ENCODE measurements at places on chromosomes 5 and 9.

GRCh38 chr9:96195541-96195940, 106.4 kb downstream of the HSD17B3 start:
- DNase-seq, result no peak

DNA sequence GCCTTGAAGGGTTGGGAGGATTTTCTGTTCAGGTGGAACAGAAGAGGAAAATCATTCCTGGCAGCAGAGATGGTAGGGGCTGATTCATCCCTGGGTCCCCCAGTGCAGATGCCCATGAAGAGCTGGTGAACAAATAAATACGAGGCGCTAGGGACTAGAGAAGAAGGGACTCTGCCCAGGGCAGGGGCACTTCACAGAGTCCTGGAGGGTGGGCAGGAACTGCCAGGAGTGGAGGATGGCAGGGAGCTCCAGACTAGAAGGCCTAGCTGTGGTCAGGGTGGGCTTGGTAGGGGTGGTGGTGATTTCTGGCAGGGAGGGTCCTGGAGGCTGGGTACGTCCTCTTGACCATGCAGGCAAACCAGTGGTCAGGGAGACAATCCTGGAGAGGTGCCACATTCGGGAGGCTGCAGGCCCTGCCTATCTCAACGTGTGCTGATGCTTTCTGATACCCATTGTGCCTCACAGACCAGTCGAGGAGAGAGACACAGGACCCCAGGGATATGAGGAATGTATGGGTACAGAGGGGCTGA, 69.9 kb downstream of the CRB2 start:
- DNase-seq, result no peak

DNA sequence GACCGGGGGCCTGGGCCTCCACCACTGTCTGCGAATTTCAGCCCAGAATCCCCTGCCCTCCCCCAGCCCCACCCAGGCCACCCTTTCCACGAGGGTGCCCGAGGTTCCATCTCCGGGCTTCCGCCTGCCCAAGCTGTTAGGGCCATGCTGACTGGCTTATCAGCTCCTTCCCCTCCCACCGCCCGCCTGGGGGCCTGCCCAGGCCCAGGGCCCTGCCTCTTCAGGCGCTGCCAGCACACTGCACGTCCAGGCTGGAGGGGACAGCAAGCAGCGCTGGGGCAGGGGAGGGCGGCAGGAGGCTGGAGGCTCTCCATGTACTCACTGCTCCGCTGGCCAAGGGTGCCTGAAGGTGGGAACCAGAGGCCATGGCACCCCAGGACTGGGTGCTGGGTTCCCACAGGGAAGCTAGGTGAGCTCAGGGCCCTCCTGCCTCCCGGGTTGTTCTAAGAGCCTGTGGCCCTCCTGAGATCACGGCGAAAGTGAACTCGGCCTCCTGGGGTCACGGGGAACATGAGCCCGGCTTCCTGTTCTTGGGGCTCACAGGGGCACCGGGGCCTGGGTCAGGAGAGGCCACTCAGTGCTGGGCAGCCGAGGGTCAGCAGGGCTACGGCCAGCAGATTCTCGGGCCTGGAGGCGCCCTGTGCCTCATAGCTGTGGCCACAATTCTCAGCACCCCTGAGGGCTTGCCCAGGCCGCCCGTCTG, 57.7 kb upstream of the EGFL7 start:
- DNase-seq, result no peak

DNA sequence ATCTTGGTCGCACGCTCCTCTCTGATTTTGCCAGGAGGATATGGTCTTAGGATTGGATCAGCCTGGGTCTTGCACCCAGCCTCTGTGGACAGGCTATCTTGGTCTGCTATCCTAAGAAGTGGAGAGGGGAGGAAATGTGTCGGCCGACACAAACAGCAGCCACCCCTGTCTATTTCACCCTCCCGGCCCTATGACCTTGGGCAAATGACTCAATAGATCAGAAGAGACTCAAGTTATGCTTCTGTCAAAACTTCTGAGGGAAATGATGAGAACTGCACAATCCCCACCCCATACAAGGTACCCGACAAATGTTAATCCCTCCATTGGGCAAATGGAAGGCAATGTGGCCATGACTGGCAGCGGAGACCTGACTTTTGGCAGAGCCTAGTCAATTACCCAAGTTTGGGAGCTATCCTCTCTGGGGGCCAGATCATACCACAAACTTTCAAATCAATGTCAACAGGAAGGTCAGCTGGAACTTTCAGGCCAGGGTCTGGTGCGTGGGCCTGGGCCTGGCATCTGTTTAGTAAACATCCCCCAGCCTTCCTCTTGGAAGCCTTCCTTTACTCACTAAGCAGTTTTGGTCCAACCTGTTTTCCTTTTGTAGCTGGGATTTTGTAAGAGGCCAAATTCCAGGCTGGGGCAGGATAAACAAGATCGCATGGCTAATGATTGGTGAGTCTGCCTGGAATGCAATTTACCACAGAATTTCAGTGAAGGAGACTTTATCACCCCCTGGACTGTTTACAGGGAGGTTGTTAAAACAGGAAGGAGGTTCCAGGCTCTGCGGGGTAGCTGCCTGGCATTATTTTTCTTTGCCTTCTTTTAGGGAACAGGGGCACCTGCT, 64.2 kb upstream of the CPEB4 start:
- no peak for DNase-seq

GRCh38 chr9:33931326-33931725, 114.4 kb downstream of the UBE2R2 start:
- no peak for DNase-seq

DNA sequence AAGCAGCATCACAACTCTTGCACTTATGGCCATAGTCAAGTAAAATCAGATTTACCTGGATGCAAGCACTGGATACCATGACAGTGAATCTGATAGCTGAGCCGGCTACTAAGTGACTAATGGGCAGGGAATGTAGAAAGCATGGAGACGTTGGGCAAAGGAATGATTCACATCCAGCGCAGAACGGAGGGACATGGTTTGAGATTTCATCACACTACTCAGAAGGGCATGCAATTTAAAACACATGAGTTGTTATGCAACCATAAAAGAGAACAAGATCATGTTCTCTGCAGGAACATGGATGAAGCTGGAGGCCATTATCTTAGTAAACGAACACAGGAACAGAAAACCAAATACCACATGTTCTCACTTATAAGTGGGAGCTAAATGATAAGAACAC, 169.1 kb upstream of the PIK3R1 start:
- no peak for DNase-seq

DNA sequence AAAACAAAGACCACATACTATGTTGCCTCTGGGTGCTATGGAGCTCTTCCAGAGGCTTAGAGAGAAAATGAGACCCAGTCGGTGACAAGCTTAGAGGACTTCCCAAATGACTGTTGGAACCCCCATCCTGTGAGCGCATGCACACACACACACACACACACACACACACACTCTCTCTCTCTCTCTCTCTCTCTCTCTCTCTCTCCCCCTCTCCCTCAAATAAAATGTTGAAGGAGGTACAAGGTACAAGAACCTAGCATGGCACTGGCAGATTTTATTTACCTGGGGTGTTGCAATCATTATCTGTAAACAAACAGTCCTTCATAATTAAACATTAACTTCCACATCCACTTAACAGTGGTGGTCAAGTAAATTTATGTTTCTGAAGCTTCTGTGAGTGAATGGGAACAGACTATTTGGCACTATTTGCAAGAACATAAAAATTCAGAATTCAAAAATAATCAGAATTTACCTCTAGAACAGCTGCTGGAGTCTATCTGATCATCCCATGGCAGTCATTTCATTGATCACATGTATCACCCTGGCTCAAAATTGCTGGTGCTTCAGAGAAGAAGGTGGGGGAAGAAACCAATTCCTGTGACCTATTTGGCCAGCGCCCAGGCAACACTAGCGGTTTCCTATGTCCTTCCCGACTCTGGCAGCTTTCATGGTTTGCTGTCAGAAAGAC, 24.9 kb downstream of the TRPM3 start:
- DNase-seq, result no peak

GRCh38 chr9:38038307-38039089, 30.5 kb downstream of the SHB start:
- DNase-seq, result no peak

GRCh38 chr9:109776391-109776790, 3.6 kb upstream of the PALM2AKAP2 start:
- DNase-seq, result no peak

DNA sequence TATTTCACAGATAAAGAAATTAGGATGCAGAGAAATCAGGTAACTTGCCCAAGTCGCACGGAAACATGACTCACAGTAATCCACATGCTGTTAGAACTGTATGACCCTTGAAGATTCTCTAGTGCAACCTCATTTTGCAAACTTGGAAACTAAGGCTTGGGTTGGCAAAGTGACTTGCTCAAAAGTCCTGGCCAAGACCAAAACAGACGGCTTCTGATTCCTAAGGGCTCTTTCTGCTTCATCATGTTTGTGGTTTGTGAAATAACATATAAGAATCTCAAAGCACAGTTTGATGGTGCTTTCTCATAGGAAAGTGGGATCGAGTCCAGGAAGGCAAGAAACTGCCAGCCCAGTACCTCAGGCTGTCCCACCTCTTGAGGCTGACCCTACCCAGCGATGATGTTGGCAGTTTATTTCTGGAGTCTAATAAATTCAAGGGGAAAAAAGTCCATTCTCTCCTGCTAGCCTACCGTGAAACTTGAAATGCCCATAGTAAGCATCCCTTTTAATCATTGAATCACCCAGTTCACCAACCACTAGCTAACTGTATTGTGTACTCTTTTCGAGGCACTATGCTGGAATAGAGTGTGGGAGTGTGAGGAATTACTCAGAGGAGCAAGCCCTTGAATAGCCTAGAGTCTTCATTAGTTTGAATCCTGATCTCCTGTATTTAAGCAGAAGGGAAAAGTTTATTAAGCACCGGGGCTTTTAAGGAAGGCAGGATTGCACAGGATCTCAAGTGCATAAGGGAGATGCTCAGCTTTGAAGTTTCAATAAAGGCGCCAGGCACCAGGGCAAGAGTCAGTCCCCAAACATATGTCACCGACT, 14.1 kb downstream of the CAPSL start:
- DNase-seq, result no peak

GRCh38 chr5:109695005-109695926, 5.5 kb downstream of the MAN2A1 start:
- no peak for DNase-seq

GRCh38 chr5:76086095-76086494, 2.9 kb downstream of the SV2C start:
- DNase-seq, result no peak

GRCh38 chr5:179862891-179863290, 4.3 kb upstream of the MRNIP start:
- DNase-seq, result no peak

GRCh38 chr9:131707733-131708157, 32.1 kb downstream of the RAPGEF1 start:
- no peak for DNase-seq

Data from stimulated activated CD4-positive, alpha-beta T cell treated with anti-CD3 and anti-CD28 coated beads, TNF-alpha, amount 100 ng/mL, for 4 hours (primary cell).